ENCODE measurements at places on chromosomes 16 and 17.

DNA sequence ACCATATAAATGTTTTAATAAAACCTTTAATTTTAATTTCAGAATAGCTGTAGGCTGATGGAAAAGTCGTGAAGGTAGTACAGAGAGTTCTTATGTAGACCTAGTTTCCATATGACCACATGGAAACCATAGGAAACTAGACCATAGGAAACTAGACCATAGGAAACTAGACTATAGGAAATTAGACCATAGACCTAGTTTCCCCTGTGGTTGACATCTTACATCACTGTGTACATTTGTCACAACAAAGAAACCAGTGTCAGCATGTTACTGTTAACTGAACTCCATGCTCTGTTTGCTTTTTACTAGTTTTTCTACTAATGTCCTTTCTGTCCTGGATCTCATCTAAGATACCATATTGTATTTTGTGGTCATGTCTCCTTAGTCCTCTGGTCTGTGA is 14.6 kb downstream of the NUDT7 start:
- no peak overlapping the region for H3K27ac ChIP-seq
- no peaks in the 10 kb centered on the region for H3K27me3 ChIP-seq
- no peaks in the 10 kb centered on the region for H3K36me3 ChIP-seq
- peaks cover 7% of the 10 kb centered on the region for H3K4me1 ChIP-seq
- H3K4me3 ChIP-seq: no peak overlapping the region

- peaks cover 42% of the 10 kb centered on the region for H3K4me1 ChIP-seq
- peak overlapping the region; percentile 68 for H3K27ac ChIP-seq
- H3K27me3 ChIP-seq: no peaks in the 10 kb centered on the region
- H3K36me3 ChIP-seq: peaks cover 15% of the 10 kb centered on the region
- H3K4me3 ChIP-seq: no peak overlapping the region
- DNase-seq: no peak
Measured at GRCh38 chr17:80694085-80694991, 149.7 kb downstream of the RPTOR start.

DNA sequence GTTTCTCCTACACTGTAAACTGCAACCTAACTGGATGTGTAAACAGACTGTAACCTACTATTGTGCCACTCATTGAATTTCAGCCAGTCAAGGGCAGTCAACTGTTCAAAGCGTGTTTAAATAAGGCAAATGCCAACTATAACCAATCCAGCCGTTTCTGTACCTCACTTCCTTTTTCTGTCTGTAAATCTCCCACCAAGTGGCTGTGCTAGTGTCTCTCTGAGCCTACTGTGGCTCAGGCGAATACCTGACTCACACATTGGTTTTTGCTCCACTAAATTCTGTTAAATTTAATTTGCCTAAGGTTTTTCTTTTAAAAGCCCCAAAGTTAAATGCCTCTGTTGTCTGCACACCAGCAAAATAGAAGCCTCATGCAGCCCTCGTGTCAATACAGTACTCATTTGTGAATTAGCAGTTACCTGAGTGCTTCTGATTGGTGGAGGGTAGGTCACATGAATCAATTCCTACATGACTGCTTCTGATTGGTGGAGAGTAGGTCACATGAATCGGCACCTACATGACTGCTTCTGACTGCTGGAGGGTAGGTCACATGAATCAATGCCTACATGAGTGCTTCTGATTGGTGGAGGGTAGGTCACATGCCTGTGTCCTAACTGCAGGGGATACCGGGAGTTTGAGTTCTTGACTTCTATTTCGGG is 31.1 kb upstream of the CCR7 start:
- peak overlapping the region; percentile 74 for H3K27ac ChIP-seq
- DNase-seq: no peak
- H3K4me1 ChIP-seq: peaks cover 60% of the 10 kb centered on the region
- H3K36me3 ChIP-seq: peaks cover 11% of the 10 kb centered on the region

DNA sequence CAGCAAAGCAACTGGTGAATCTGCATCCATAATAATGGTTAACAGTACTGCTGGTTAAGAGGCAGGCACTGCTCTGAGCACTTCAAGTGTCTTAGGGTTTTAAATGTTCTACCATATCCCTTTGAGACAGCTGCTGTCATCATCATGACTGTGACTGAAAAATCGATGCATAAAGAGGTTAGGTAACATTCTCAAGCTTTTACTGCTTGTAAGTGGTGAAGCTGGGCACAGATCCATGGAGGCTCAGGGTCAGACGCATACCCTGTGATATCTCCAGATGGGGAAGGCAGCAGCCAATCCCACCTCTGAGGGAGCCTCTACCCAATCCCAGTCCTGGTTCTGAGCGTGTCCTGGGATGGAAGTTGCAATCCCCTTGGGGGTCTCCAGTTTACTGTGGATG is 57.6 kb upstream of the SOX9 start:
- H3K36me3 ChIP-seq: no peaks in the 10 kb centered on the region
- no peaks in the 10 kb centered on the region for H3K27me3 ChIP-seq
- H3K4me3 ChIP-seq: no peak overlapping the region
- DNase-seq: no peak

DNA sequence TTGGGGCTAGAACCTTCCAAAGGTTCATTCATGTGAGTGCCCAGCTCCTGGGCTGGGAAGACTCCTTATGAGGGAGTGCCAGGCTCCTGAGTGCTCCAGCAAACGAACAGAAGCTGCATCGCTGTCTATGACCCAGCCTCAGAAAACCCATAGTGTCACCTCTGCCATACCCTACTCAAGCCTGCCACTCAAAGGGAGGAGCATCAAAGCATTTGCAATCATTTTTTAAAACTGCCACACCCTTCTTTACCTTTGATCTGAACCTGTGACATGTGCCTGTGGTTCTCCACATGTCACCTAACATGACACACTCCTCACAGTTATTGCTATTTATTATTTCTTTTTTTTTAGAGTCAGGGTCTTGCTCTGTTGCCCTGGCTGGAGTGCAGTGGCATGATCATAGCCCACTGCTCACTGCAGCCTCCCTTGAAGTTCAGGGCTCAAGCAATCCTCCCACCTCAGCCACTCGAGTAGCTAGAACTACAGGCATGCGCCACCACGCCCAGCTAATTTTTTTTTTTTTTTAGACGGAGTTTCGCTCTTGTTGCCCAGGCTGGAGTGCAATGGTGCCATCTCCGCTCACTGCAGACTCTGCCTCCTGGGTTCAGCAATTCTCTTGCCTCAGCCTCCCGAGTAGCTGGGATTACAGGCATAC is 7.3 kb upstream of the KDM8 start:
- no peaks in the 10 kb centered on the region for H3K27me3 ChIP-seq
- peak; percentile 34 for DNase-seq

DNA sequence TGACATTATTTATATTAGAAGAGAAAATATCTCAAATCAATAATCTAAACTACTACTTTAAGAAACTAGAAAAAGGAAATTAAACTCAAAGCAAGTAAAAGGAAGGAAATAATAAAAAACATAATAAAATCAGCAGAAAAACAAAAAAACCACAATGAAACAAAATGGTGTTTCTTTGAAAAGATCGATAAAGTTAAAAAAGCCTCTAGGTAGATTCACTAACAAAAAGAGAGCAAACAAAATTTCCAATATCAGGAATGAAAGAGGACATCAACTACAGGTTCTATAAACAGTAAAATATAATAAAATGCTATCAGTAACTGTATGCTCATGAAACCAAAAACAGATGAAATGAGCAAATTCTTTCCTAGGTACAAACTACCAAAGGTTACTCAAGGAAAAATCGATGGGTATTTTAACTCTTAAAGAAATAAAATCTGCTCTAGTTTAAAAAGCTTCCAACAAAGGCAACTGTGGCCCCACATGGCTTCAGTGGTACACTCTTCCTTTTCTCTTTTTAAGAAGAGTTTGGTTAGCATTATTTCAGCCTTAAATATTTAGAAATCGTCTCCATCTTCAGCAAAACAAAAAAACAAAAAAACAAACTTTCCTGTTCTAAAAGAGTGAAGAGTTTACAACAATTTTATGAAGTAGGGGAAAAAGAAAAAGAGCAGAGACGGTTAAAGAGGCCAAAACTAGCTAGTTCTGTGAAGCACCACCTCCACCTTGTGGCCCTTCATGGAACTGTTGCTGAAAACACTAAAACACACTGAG is 102.2 kb downstream of the TRIM37 start:
- peaks cover 20% of the 10 kb centered on the region for H3K4me1 ChIP-seq
- no peaks in the 10 kb centered on the region for H3K27me3 ChIP-seq
- H3K4me3 ChIP-seq: no peak overlapping the region
- H3K27ac ChIP-seq: peak overlapping the region; percentile 70
- DNase-seq: peak; percentile 44
- H3K36me3 ChIP-seq: peaks cover 32% of the 10 kb centered on the region

DNA sequence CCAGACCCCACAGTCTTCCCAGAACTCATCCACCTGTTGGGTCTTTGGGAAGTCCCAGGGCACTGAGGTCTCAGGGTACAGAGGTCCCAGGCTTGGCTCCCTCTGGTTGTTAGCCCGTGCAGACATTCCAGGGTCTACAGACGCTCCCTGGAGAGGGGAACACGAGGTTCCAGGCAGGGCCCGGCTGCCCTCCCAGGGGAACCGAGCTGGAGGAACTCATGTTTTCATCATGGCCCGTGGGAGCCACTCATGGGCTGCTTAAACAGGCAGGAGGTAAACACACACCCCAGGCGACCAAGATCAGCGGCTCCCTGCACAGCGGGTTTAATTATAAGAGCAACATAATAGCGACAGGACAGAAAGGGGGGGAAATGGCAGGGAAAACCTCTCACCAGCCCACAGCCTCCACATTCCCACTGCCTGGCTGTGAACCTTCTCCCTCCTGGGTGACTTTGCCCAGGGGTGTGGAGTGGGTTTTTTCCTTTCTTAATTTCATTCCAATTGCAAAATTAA is 36.5 kb downstream of the TRARG1 start:
- no peak overlapping the region for H3K4me3 ChIP-seq
- peaks cover 5% of the 10 kb centered on the region for H3K27me3 ChIP-seq
- no peaks in the 10 kb centered on the region for H3K4me1 ChIP-seq
- DNase-seq: no peak
- no peaks in the 10 kb centered on the region for H3K36me3 ChIP-seq

GRCh38 chr17:4064366-4064765 is 78.5 kb downstream of the ZZEF1 start:
- H3K27me3 ChIP-seq: no peaks in the 10 kb centered on the region
- no peak for DNase-seq

- no peaks in the 10 kb centered on the region for H3K36me3 ChIP-seq
- H3K27me3 ChIP-seq: peaks cover 19% of the 10 kb centered on the region
- H3K4me1 ChIP-seq: no peaks in the 10 kb centered on the region
- DNase-seq: no peak
- H3K27ac ChIP-seq: no peak overlapping the region
- H3K4me3 ChIP-seq: no peak overlapping the region
Measured at GRCh38 chr16:86242244-86243122, 267.8 kb upstream of the FOXF1 start.

DNA sequence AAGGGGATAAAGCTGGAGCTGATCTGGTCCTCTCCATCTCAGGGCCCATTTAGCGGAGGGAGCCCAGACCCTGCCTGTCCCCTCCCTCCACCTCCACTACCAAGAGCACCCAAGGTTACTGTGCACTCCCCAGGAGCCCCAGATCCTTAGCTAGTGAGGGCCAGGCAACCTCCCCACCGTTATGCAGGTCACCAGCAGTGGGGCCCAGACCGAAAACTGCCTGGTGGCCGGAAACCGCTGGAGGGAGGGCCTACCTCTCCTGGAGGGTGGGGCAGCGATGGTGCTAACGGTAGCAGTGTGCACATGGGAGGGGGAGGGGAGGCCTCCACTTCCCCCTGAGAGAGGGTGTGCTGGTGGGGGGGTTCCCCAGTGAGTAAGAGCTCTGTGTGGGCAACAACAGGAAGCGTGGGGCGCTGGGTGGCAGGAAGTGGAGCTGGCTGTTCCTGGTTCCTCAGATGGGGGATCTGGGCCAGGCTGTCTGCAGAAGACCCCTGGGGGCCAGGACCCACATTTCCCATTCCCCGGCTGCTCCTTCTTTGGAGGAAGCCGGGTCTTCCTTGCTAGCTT is 4.4 kb downstream of the FMNL1 start:
- H3K27ac ChIP-seq: peak overlapping the region; percentile 97
- peak overlapping the region; percentile 98 for H3K4me3 ChIP-seq
- H3K36me3 ChIP-seq: peaks cover 64% of the 10 kb centered on the region
- peaks cover 62% of the 10 kb centered on the region for H3K4me1 ChIP-seq

GRCh38 chr16:31402687-31403086 is 9.6 kb downstream of the ITGAD start:
- H3K27me3 ChIP-seq: no peaks in the 10 kb centered on the region
- no peak overlapping the region for H3K4me3 ChIP-seq
- peaks cover 28% of the 10 kb centered on the region for H3K4me1 ChIP-seq
- DNase-seq: no peak

- no peaks in the 10 kb centered on the region for H3K36me3 ChIP-seq
- DNase-seq: no peak
- peaks cover 2% of the 10 kb centered on the region for H3K4me1 ChIP-seq
- H3K27ac ChIP-seq: no peak overlapping the region
- no peaks in the 10 kb centered on the region for H3K27me3 ChIP-seq
Measured at GRCh38 chr16:88922114-88922825, 54.7 kb downstream of the CBFA2T3 start.

DNA sequence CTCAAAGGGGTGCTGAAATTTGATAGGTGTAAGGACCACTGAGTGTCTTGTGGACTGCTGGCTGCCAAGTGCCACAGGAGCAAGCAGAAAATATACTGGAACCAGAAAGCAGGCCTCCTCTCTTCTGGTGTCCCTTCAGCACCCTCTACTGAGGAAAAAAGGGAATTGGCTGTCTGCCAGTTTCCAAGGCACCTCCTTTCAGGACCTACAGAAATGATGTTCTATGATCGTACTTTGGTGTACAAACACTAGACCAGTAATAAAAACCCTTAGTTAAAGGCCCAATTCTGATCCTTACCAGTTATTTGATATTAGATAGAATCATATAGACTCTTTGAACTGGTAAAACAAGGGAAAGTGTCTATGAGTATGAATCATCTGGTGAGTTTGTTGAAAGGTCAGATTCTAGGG is 35.8 kb upstream of the BCAS3 start:
- peak; percentile 18 for DNase-seq
- H3K36me3 ChIP-seq: peaks cover 14% of the 10 kb centered on the region
- H3K4me1 ChIP-seq: peaks cover 17% of the 10 kb centered on the region
- no peaks in the 10 kb centered on the region for H3K27me3 ChIP-seq
- no peak overlapping the region for H3K27ac ChIP-seq

- H3K4me1 ChIP-seq: peaks cover 69% of the 10 kb centered on the region
- H3K36me3 ChIP-seq: peaks cover 14% of the 10 kb centered on the region
- H3K4me3 ChIP-seq: no peak overlapping the region
- DNase-seq: no peak
Measured at GRCh38 chr16:12543700-12544476, 259.8 kb downstream of the CPPED1 start.

- peak within 1 kb of the TSS; percentile 98 for H3K4me3 ChIP-seq
- DNase-seq: peak; percentile 88
- peaks cover 32% of the 10 kb centered on the region for H3K4me1 ChIP-seq
- peaks cover 62% of the 10 kb centered on the region for H3K36me3 ChIP-seq
- H3K27me3 ChIP-seq: no peaks in the 10 kb centered on the region
Measured at GRCh38 chr17:7241783-7242716, at the start of gene GABARAP. TSS of gene GABARAP (minus strand) at chr17:7242449. CDS start at chr17:7242330, 119 bp downstream.

- peaks cover 48% of the 10 kb centered on the region for H3K4me1 ChIP-seq
- H3K27ac ChIP-seq: no peak overlapping the region
- peaks cover 2% of the 10 kb centered on the region for H3K27me3 ChIP-seq
- peaks cover 2% of the 10 kb centered on the region for H3K36me3 ChIP-seq
- no peak for DNase-seq
Measured at GRCh38 chr17:35185849-35186248, 8.3 kb downstream of the SLC35G3 start.
